ENCODE measurements at places on chromosomes 2 and 18.
A peak's percentile ranks its signal among the peaks of the same experiment; 100 is the strongest.

- DNase-seq: no peak
These were observed 69.5 kb downstream of the SESTD1 start for GRCh38 chr2:179195141-179195540.

- no peak for DNase-seq
These were observed 12.7 kb upstream of the KCNK3 start for GRCh38 chr2:26679867-26680266.

DNA sequence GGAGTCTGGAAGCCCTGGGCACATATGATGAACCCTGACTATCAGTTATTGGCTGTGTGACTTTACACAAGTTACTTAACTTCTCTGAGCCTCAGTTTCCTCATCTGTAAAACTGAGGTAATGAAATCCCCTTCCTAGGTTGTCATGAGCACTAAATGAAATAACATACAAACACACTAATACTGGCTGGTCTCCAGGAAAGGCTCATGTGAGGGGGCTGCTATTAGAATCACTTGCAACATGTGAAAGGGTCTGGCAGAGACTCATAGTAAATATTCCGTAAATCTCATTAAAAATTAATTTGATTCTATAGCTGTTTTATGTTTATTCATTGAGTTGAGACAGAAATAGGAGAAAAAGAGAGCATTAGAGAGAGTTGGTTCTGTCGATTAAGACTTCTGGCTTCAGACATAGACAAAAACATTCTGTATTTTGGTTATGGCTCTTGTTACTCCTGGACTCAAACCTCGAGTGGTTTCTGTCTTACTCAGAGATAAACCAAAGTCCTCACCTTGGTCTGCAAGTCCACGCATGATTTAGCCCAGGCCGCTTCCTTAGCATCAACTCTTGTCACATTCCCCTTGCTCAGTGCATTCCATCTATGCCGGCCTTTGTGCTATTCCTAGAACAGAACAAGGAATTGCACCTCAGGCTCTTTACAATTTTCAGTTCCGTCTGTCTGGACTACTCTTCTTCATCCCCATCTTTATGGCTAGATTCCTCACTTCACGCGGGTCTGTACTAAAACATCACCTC lies 139.1 kb downstream of the NXPH2 start:
- DNase-seq: no peak

- peak; percentile 40 for DNase-seq
These were observed 114.5 kb downstream of the INSIG2 start for GRCh38 chr2:118202707-118203303.

DNA sequence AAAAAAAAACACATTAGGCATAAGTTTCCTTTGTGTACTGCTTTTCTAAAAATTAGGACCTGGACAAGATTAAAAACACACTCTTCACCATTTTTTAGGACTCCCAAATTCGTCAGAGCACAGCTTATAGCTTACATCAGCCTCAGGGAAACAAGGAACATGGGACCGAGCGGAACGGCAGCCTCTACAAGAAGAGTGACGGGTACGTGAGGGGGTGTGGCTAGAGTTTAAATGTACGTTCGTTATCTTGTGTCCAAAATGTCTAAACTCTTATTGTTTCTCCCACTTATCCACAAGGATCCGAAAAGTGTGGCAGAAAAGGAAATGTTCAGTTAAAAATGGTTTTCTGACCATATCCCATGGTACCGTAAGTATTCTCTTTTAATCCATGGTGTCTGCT lies 78.9 kb downstream of the ITGB1BP1 start:
- DNase-seq: no peak

GRCh38 chr2:226652369-226652768 lies 147.3 kb downstream of the IRS1 start:
- no peak for DNase-seq

DNA sequence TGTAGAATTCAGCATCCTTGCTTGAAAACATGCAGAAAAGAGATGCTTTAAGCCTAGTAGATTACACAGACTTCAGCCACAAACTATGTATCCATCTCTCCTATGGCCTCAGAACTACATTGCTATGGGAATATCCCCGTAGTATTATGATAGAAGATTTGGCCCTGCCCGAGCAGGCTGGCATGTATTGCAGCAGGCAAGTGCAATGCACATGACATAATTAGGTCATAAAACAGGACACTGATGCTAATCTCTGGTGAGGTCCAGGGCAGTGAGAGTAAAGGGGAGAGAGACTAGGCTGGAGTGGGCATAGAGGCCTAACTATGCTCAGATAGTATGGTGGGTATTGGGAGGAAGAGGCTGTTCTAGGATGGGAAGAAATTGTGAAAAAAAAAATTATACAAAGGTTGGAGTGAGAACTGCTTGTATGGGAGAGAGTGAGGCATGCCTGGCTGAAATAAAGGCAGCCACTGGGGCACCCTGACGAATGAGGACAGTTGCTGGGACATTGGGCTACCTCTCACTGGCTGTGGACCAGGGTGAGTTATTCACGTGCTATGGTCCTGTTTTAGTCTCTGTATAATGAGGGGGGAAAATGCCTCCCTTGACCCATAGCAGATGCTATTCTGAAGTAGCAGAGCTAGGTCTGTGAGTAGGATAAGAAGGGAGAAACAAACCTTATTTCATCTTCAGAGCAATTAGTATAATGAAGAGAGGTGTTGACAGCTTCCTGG lies 1.6 kb upstream of the PLA2R1 start:
- no peak for DNase-seq

DNA sequence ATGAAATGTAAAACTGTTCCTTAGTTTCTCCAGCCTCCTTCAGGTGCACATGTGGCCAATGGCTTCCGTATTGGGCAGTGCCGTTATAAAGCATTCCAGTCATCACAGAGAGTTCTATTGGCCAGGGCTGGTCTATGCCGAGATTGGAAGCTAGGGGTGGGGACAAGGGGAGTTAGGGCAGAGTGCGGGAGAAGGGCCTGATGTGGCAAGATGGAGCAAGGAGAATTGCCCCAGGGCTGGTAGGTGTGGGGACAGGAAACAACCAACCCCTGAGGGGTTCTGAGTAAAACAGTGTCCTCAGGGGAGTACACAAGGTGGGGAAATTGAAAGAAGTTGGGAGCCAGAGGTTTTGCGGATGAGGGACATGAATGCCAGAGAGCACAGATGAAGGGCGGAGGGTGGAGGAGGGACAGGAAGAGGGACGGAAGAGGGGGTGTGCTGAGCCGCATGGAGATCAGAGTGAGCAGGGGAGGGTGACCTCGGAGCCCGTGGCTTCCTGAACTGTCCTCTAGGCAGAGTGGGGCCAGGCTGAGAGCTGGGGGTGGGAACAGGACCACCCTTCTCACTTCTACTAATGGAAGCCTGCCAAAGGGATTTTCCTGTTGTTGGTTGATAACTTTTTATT lies 9.1 kb upstream of the ATP6V1C2 start:
- no peak for DNase-seq

GRCh38 chr2:9982248-9982647 lies 30.8 kb downstream of the GRHL1 start:
- no peak for DNase-seq

- no peak for DNase-seq
These were observed 27.0 kb downstream of the KCNJ13 start for GRCh38 chr2:232749331-232749730.

- no peak for DNase-seq
These were observed at the start of gene NEURL3 for GRCh38 chr2:96505231-96505889. NEURL3 (minus strand) TSS chr2:96505357; CDS start chr2:96505286, 71 bp downstream.

DNA sequence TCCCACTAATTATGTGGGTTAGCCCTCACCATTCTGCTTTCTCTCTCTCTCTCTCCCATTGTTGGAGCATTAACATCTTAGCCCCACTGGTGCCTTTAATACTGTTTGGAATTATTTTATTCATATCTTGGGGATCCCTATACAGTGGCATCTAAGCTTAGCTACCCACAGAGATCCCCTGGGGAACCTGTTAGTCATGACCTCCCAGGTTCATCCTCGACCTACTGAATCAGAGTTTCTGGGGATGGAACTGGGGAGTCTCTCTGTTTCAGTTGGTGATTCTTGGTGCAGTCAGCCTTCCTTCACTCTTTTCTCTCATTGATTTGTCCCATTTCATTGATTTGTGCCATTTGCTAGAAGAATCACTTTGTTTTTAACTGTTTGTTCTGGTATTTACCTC lies 137.3 kb downstream of the PLCL1 start:
- no peak for DNase-seq

DNA sequence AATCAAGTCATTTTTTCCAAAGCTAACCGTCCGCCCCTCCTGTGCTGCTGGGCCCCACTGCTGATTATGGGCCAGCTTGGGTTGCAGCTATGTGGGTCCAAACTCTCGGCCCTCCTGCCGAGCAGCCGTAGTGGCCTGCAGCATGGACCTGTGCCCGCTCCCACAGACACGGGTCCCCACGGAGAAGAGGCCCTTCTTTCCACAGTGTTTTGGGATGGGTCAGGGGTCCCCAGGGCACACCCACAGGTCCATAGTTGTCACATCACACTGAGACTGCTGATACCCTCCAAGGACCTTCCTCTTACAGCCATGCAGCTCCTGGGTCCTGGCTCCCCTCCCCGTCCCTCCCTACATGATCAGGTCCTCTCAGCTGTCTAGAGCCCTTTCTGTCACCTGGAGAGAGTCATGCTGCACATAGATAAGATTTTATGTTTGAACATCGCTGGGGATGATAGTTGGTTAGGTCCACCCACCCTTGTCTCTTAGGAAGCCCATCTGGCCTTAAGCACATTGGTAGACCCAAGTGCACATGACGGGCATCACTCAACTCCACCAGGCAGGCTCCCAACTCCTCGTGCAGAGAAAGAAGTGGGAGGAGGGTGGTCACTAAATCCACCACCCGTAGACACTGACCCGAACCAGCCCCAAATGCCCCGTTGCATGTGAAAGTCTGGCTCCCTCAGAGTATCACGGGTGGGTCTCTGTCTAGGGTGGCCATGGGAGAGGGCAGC lies 17.5 kb downstream of the GPR55 start:
- DNase-seq: no peak

DNA sequence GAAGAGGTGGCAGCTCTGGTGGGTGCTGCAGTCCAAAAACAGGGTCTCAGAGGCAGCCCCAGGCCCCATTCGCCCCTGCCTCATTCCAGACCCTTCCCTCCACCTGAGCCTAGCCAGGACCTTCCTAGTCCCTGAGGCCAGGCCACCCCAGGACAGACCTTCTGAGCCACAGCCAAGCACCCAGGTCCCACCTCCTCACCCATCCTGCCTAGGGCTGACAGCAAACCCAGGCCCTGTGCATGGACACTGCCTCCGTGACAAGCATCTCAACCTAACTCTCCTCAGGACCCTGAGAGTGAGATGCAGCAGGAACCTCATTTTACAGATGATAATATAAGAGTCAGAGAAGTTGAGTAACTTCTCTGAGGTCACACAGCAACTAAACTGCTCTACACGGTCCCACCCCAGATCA lies 15.5 kb downstream of the ADRA2B start:
- DNase-seq: no peak

- no peak for DNase-seq
These were observed 24.6 kb downstream of the CDH2 start for GRCh38 chr18:28152354-28152753.

DNA sequence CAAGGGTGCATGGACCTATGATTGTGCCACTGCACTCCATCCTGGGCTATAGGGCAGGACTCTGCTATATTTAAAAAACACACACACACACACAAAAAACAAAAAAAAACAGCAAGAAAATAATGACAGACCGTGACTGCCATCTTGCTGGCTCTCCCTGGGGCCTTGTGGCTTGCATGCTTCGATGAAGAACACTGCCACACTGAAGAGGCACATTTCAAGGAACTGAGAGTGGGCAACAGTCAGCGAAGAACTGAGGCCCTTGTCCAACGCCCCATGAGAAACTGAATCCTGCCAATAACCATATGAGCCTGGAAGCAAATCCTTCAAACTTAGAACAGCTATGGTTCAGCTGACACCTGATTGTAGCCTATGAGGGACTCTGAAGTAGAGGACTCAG lies 158.1 kb downstream of the CCBE1 start:
- no peak for DNase-seq

GRCh38 chr2:104531122-104531521 lies 322.8 kb upstream of the POU3F3 start:
- DNase-seq: no peak

- DNase-seq: no peak
These were observed 405.1 kb downstream of the GPD2 start for GRCh38 chr2:156841321-156841720.

DNA sequence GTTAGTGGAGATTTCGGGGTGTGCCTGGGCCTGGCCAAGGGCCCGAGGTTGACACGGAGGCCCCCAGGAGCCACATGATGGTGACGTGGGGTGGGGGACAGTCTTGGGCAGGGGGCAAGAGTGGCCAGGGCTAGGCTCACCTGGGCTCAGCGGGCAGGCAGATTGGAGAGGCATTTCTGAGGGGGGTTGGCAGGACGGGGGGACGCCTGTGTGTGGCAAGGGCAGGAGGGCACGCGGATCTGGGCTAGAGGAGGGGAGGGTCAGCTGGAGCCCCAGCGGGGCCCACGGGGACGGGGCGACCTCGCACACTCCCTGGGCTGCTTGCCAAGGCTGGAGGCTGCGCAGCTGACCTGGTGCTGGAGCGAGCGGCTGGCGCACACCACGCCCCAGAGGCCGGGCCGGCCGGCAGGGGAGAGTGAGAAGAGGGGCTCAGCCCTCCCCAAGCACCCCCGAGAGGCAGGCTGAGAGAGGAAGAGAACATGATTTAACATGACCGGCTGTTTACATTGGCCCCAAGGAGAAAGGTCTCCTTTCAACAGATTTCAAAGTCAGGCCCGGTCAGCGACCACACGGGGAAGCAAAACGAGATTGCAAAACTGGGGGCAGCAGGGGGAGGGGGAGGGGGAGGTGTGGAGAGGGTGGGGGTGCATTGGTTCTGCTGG lies 38.0 kb upstream of the SNED1 start:
- no peak for DNase-seq

- DNase-seq: no peak
These were observed 7.3 kb upstream of the CHN1 start for GRCh38 chr2:175012516-175012915.

- no peak for DNase-seq
These were observed 504.8 kb upstream of the KLHL29 start for GRCh38 chr2:22880161-22880560.

GRCh38 chr2:181672255-181673008 lies 7.9 kb downstream of the NEUROD1 start:
- DNase-seq: no peak

GRCh38 chr18:23819001-23819400 lies 129.7 kb downstream of the LAMA3 start:
- no peak for DNase-seq

DNA sequence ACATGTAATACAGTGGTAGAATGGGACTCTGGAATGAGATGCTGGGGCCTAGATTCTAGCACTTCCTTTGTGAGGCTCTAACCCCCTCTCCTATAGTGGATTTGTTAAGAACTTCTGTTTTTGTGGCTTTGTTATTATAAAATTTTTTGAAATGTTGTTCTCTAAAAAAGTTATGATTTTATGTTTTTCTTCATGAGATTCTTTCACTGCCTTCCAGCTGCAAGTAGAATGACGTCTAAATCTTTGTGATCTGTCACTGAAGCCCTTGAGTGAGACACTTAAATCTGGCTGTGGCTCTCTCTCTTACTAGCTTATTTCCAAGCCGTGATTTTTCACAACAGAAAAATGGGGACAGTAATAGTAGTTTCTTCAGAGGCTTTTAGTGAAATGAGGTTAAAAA lies 1.6 kb downstream of the CASP8 start:
- no peak for DNase-seq

GRCh38 chr2:173555833-173556232 lies 201.2 kb downstream of the CDCA7 start:
- DNase-seq: peak; percentile 14

- no peak for DNase-seq
These were observed 232.7 kb downstream of the TRIB2 start for GRCh38 chr2:12949406-12949805.

Measured in NCI-H2081 (cell line).